Thymus (tissue), 14 donors: ENCODE measurements at places on chromosomes 1 and 21. TPM values are rescaled to one million over a fixed set of nuclear protein-coding genes. Genes with fewer than 3 reads are reported as not detected.

The FAM72D gene
- 4.3 TPM for total RNA-seq

The LCE2B gene
- total RNA-seq: 0.09 TPM

The LPAR3 gene
- 1.1 TPM for total RNA-seq

The RSPH1 gene
- 0.38 TPM for total RNA-seq

The ARMH1 gene
- total RNA-seq: 47.7 TPM

The AMY1A gene
- 0.05 TPM for total RNA-seq

The CFHR2 gene
- 0.09 TPM for total RNA-seq

The LCE1F gene
- total RNA-seq: not detected

The BEND5 gene
- 21.8 TPM for total RNA-seq

The CFAP57 gene
- total RNA-seq: 0.42 TPM

The LAD1 gene
- total RNA-seq: 9.1 TPM

The C1orf141 gene
- total RNA-seq: not detected

The OVAAL gene
- 0.05 TPM for total RNA-seq

The HCRTR1 gene
- total RNA-seq: not detected

The CD247 gene
- total RNA-seq: 252 TPM

The LCA5L gene
- total RNA-seq: 1.6 TPM

The ATP1A4 gene
- total RNA-seq: 0.28 TPM

The KCNAB2 gene
- 19.0 TPM for total RNA-seq

The OR2T33 gene
- total RNA-seq: not detected

The C1orf185 gene
- not detected for total RNA-seq

The BCAR3 gene
- total RNA-seq: 7.9 TPM

The UQCRHL gene
- total RNA-seq: 9.0 TPM

The C8B gene
- not detected for total RNA-seq

The SLAMF9 gene
- total RNA-seq: 0.09 TPM

The KIF14 gene
- total RNA-seq: 14.4 TPM

The RIPK4 gene
- total RNA-seq: 12.6 TPM

The FLG2 gene
- total RNA-seq: 0.05 TPM

The GBP3 gene
- 13.2 TPM for total RNA-seq

The ADORA1 gene
- 0.28 TPM for total RNA-seq

The S100A8 gene
- 291 TPM for total RNA-seq

The SLFNL1 gene
- 0.19 TPM for total RNA-seq

The NBPF11 gene
- 5.9 TPM for total RNA-seq

The RPS27 gene
- 10,992 TPM for total RNA-seq

The TSACC gene
- 0.71 TPM for total RNA-seq

The MROH7 gene
- total RNA-seq: 0.24 TPM

The HUNK gene
- 1.1 TPM for total RNA-seq

The OR6K2 gene
- not detected for total RNA-seq

The SPRR4 gene
- total RNA-seq: not detected

The FALEC gene
- 0.19 TPM for total RNA-seq

The OR2T1 gene
- not detected for total RNA-seq

The SYPL2 gene
- 0.05 TPM for total RNA-seq

The CCDC181 gene
- 0.47 TPM for total RNA-seq

The HLX gene
- total RNA-seq: 2.4 TPM

The DISP3 gene
- total RNA-seq: 0.28 TPM

The TNN gene
- total RNA-seq: 0.38 TPM

The MLLT11 gene
- total RNA-seq: 10.8 TPM

The PADI4 gene
- total RNA-seq: 2.8 TPM

The KRTAP19-3 gene
- not detected for total RNA-seq

The RGS16 gene
- total RNA-seq: 8.3 TPM

The PDPN gene
- 5.4 TPM for total RNA-seq

The F5 gene
- 0.85 TPM for total RNA-seq

The CRYAA gene
- total RNA-seq: not detected

The AKNAD1 gene
- 0.14 TPM for total RNA-seq

The CGN gene
- 0.90 TPM for total RNA-seq

The LIN28A gene
- total RNA-seq: under 0.01 TPM

The ARHGEF16 gene
- total RNA-seq: 1.4 TPM

The KPRP gene
- total RNA-seq: not detected

The TDRD10 gene
- 0.47 TPM for total RNA-seq

The HSPB7 gene
- under 0.01 TPM for total RNA-seq
